ENCODE measurements at places on chromosomes 11 and 22. TPM values are rescaled to one million over a fixed set of nuclear protein-coding genes. Genes with fewer than 3 reads are reported as not detected.

Gene KCNE3
- polyA plus RNA-seq = 0.05 TPM

Gene CARD16
- polyA plus RNA-seq = 29.2 TPM

Gene CASP12
- 0.07 TPM for polyA plus RNA-seq

Gene CCDC88B
- 2.5 TPM for polyA plus RNA-seq

Gene CARD18
- polyA plus RNA-seq = not detected

Gene C22orf31
- not detected for polyA plus RNA-seq

Gene CBLIF
- not detected for polyA plus RNA-seq

Gene PARVA
- polyA plus RNA-seq = 68.9 TPM

Gene PAX6
- polyA plus RNA-seq = not detected

Gene PGGHG
- polyA plus RNA-seq = 17.0 TPM

DNA sequence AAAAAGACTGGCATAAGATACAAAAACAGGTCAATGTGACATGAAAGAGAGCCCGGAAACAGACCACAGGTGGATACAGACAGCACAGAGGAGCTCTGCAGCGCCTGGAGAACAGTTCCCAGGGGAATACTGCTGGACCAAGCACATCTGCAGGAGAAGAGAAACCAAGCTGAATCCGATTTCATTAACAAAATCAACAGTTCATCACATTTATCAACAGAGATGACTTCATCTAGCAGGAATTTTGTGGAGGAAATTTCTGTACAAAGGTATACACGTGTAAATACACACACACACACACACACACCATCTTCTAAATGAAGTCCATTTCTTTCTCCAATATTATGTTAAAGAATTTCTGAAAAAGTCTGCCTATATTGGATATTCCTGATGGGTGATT, 17.1 kb downstream of the YPEL1 start:
- DNase-seq = peak; percentile 29

GRCh38 chr11:76861490-76861953, 804 bp downstream of the ACER3 start:
- no peak for DNase-seq

GRCh38 chr22:27628891-27629631, 172.5 kb downstream of the MN1 start:
- DNase-seq = no peak

GRCh38 chr11:45924036-45924915, 1.8 kb downstream of the LARGE2 start:
- DNase-seq = no peak

- DNase-seq = no peak
Measured at GRCh38 chr22:25739659-25740344, 2.2 kb upstream of the MYO18B start.

GRCh38 chr22:17314487-17314886, 54.8 kb upstream of the CECR2 start:
- DNase-seq = no peak

DNA sequence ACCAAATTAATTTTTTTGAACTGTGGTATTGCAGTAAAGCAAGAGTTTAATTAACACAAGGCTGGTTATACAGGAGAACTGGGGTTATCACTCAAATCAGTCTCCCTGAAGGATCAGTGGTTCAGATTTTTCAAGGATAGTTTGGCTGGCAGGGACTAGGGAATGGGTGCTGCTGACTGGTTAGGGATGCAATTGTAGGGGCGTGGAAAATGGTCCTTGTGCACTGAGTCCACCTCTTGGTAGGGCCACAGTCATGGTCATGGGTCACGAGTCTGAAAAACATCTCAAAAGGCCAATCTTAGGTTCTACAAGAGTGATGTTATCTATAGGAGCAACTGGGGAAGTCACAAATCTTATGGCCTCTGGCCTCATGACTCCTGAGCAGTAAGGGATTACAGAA, 27.9 kb downstream of the MCHR1 start:
- DNase-seq = no peak

DNA sequence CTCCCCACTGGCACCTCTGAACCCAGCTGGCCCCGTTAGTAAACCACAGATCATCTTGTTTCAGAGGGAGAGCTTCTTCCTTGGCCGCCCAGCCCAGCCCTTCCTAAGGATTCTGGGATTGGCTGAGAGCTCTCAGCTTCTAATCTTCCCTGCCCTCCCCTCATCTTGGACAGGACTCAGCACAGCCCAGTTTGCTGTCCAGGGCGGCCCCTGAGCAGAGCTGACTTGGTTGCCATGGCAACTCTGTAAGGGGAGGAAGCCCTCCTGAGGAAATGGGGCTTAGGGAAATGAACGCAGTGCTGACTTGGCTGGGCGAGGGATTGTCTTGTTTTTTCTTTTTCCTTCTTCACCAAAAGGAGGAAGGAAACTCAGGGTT, 4.6 kb downstream of the APOL4 start:
- DNase-seq = peak; percentile 70

GRCh38 chr11:133936136-133936535, 20.6 kb downstream of the IGSF9B start:
- no peak for DNase-seq

GRCh38 chr11:129302386-129303101, 73.1 kb upstream of the BARX2 start:
- DNase-seq = no peak

DNA sequence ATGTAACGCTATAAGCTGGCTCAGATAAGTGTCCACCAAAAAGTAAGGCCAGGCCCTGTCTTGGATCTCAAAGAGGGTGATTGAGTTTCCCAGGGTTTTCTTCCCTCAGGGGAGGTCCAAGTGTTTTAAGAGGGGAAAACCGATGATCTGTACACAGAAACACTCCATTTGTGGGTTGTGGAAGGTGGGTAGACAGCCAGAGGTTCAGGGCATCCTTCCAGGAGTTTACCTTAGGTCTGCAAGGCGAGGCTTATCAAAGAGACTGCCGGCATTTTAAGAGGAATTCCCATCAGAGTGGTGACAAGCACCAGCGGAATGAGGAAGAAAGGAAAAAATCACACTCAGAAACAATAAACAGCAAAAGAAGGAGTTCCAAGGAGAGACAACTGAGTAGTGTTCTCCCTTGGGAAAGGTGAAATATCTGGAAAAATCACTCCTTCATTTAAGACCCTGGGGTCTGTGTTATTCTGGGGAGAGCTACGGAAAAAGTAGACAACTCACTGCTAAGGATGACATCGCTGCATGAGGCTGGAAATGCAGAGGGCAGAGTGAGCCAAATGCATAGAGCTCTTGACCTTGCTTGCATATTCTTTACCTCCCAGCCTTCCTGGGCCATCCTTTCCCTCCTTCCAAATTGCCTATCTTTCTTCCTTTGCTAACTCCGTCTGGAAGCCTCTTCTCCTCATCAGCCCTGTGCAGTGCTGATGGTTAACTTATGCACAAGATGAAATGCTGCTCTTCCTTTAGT, 22.1 kb upstream of the MMP7 start:
- peak; percentile 65 for DNase-seq

DNA sequence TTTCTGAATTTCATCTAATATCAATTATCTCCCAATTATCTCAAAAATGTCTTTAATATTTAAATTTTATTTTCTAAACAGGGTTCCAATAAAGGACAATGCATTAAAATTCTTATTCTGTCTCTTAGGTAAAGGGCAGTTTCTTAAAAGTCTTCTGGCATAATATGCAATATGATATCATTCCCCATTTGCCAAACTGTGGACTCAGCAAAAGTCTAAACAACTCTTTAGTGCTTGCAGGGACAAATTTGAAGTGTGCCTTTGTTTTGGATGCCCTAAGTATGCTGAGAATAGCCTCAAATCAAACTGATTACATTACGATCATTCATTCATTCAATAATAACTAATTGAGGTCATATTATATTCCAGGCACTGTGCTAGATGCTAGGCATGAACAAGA, 281.0 kb upstream of the KIRREL3 start:
- no peak for DNase-seq

DNA sequence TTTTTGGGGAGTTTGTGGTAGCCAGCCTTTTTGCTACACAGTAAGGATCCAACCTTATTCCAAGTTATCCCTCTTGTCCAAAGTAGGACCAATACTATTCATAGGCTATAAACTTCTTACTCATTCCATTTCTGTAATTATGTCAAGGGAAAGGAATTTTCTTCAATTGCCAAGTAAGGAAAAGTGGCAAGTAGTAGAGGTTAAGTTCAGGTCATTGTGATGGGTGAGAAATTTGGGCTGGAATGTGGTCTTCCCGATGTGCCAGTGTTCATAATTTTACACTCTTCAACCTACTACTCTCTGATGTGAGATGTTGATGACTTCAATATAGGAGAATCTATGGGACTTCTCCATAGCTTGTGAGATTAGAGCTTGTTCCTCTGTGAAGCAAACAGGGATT, 648.8 kb downstream of the METTL15 start:
- DNase-seq = peak; percentile 89

DNA sequence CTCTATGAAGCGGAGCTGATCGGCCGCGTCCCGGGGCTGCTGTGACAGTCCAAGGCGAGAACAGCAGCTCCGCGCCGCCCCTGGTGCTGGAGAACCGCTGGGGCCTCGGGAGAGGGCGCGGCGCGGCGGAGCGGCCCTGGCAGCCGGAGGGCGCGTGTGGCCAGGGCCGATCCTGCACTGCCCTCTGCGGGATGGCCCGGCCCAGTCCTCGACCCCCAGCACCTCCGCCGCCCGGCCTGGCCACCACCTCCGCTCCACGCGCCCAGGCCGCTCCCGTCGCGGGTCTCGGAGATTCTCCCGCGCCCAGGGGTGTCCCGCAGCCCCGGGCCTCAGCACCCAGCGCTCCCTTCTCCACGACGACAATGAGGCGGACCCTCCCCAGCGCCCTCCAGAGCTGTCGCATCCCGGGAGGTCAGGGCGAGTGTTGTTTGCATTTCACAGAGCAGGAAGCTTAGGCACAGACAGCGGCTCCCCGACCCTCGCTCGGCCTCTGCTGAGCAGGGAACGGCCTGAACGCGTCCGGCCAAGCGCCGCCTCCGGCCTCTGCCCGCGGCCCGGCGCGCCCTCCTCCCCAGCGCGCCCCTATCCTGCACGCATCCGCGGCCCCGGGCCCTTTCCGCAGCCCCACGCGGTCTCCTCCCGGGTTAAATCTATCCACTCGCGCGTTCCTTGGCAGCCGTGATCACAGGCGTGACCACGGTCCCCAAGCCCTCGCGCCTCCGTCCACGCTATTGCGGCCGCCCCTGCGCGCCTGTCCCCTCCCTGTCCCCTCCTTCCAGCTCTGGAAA, 109.7 kb downstream of the WNT7B start:
- no peak for DNase-seq

DNA sequence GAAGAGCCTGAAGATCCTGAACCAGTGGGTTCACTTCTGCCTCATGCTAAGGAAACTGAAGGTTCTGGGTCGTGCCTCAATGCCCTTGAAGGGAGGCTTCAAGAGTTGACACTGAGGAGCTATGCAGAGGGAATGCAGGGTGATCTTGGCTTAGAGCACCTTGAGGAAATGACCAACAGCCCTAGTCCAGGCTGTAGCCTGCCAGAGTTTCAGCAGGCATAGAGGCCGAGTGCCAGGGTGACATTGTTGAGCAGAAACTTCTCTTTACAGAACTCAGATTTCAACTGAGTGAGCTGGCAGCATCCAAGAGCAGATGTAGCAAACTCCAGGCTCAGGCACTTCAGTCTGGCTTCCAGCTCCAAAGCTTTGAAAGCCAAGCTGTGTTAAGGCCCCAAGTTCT, 23.1 kb upstream of the CAPRIN1 start:
- DNase-seq = peak; percentile 8

DNA sequence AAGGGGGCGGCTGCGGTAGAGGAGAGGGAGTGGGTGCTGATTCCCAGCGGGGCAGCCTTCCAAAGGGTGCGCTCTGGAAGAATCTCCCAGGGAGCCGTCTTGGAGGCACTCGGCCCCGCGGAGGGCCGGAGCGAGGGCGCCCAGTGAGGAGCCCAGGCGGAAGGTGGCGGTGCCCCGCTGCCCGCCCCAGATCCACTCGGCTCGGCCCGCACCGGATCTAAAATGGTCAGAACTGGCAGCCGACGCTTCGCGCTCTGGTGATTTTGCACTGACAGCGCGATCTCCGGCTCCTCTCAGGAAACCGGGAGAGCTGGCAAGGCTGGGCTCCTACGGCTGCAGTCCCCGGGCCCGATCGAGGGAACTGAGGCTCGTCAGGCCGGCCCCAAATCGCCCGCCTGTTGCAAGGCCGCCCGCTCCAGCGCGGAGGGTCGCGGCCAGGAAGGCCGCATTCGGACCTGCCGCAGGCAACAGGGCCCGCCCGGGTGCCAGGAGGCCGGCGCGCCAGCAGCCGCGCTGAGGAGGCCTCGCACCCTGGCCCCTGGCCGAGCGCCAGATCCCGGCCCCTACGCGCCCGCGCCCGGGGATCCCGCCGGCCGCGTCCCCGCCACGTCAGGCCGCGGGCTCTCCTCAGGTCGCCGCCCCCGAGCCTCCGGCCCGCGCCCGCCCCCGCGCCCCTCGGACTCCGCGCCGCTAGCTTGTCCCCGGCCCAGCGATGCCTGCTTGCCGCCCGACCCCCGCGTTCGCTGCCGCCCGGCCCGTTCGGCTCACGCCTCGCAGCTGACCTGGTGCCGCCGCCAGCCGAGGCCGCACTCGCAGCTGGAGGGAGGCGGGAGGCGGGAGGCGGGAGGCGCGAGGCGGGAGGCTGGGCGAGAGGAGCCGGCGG, at the start of gene KLHL22:
Gene KLHL22, minus strand, starts transcription at position 818 of the 883 bp plus-strand sequence. CDS start 6,584 bp downstream, outside the sequence.
- DNase-seq = peak; percentile 26

GRCh38 chr11:36817336-36817965, 219.4 kb upstream of the RAG2 start:
- no peak for DNase-seq

- no peak for DNase-seq
Measured at GRCh38 chr22:41902932-41903421, 11.9 kb downstream of the SHISA8 start.

- DNase-seq = no peak
Measured at GRCh38 chr11:33761471-33761870, 12.8 kb downstream of the FBXO3 start.

DNA sequence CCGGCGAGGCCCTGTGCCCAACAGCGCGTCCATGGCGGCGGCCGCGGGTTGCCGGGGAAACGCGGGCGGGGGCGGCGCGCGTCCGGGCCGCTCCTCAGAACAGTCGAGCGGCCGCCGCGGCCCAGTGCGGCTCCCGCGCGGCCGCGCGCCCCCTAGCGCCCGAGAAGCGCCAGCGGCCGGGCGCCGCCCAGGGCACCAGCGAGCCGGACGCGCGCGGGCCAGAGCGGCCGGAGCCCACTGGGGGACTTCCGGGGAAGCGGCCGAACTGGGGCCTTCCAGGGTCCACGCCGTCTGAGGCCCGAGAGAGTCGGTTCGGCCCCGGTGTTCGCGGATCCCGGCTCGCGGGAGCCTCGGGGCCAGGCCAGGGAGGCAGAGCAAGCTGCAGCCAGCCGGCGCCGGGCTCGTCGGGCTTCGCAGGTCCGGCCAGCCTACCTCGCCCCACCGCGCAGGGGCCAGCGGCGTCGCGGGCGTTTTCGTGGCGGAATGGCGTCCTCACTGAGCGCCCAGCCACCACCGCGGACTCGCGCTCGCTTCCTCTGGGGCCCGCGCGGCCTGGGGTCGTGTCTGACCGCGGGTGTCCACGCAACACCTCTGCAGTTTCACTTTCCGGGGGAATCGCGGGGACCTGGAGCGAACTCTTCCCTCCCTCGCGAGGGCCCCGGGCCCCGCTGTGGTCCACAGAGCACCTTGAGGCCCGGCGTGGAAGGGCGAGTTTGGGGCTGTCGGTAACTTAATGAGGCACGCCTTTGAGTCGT, at the start of gene DENND6B:
Gene DENND6B, minus strand, starts transcription at position 57 of the 755 bp plus-strand sequence. Its CDS starts 24 bp downstream, at position 33.
- DNase-seq = peak; percentile 69

GRCh38 chr11:65355013-65355775, 643 bp downstream of the TIGD3 start:
- DNase-seq = no peak

GRCh38 chr11:46338988-46339666, 8.1 kb upstream of the DGKZ start:
- DNase-seq = no peak

- peak; percentile 71 for DNase-seq
Measured at GRCh38 chr22:47333625-47334024, 571.2 kb downstream of the TBC1D22A start.

- DNase-seq = peak; percentile 3
Measured at GRCh38 chr22:43377896-43378704, 33.7 kb upstream of the MPPED1 start.

All from IMR-90 (cell line).